Midbrain (tissue), 1 donor: ENCODE measurements at places on chromosomes 11 and 22.

- DNase-seq, result no peak
These were observed 2.6 kb downstream of the TMPRSS4 start for GRCh38 chr11:118079491-118079890.

- DNase-seq, result no peak
These were observed 295.2 kb downstream of the GUCY1A2 start for GRCh38 chr11:106723071-106723470.

DNA sequence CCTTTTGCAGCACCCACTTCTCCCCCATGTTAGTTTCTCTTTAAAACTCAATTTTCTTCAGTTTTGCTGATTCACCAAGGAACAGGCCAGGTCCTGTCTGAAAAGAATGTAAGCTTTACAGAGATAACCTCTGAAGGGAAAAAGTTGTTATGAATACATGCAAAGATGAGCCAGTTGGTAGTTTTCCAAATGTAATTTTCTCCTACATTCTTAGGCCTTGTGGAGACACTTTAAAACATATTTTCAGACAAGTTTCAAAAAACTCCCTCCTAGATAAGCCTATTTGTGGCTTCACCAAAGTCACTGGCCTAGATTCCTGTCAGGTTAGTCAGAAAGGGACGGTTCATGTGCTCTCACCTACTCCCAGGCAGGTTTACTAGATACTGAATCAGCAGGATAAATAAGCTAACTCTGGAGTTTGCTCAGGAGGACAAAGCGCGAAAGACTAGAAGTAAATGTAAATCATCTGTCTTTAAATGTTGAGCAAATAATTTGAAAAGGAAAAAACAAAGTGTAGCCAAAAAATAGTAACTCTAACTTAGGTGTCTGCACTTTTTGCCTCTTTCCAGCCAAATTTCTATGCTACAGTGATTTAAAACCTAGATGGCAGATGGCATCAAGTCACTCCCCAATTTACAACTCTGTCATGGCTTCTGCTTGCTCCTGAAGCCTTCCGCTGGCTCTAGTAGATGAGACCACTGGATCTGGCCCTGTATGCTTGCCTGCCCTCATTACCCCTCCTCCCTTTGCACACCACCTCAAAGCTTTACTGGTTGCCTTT lies 4.9 kb upstream of the ATP6V1E1 start:
- DNase-seq, result no peak

DNA sequence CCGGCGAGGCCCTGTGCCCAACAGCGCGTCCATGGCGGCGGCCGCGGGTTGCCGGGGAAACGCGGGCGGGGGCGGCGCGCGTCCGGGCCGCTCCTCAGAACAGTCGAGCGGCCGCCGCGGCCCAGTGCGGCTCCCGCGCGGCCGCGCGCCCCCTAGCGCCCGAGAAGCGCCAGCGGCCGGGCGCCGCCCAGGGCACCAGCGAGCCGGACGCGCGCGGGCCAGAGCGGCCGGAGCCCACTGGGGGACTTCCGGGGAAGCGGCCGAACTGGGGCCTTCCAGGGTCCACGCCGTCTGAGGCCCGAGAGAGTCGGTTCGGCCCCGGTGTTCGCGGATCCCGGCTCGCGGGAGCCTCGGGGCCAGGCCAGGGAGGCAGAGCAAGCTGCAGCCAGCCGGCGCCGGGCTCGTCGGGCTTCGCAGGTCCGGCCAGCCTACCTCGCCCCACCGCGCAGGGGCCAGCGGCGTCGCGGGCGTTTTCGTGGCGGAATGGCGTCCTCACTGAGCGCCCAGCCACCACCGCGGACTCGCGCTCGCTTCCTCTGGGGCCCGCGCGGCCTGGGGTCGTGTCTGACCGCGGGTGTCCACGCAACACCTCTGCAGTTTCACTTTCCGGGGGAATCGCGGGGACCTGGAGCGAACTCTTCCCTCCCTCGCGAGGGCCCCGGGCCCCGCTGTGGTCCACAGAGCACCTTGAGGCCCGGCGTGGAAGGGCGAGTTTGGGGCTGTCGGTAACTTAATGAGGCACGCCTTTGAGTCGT lies at the start of gene DENND6B:
Gene DENND6B (minus strand): TSS at position 57 of the 755 bp plus-strand sequence. CDS start 24 bp downstream, at position 33.
- peak; percentile 89 for DNase-seq

- DNase-seq, result peak; percentile 12
These were observed 6.4 kb upstream of the EHF start for GRCh38 chr11:34614344-34615104.

GRCh38 chr11:95132956-95133355 lies 43.3 kb downstream of the ENDOD1 start:
- DNase-seq, result no peak

DNA sequence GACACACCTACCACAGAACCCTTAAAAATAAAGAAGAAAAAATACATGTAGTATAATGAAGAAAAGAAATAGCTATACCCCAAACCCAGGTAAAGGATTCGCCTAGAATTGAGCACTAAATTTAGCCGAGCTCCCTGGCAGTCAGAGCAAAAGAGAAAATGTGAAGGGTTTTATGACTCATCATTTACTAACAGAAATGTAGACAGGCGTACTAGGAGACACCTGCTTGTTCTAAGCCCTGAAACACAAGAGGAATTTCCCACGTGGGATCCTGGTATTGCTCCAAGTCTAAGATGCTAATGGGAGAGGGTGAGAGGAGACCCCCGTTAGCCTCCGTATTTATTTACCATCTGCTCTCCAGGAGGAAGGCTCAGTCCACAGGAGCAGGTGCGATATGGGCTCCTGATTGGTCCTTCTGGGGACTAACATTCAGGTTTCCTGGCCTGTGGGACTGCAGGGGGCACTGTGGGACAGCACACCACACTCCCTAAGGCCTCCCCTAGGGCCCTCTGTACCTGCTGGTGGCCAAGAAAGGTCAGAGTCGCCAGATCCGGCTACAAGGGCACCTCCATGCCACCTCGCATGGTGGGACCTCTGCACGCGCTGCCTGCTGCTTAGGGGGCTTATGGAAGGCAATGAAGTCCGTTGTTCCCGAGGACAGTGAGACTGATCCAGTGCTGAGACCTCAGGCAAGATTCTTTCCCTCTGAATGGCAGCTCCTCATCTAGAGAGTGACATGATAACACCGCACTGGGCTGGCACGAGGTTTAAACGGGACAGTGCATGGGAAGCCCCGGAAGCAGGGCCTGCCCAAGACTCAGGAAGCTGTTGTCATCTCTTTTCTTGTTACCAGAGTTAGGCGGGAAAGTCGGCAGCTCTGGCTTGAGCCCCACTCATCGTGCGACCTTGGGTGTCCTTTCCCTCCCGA lies 25.8 kb downstream of the KCNC1 start:
- no peak for DNase-seq

GRCh38 chr11:46554213-46555147 lies 39.3 kb downstream of the AMBRA1 start:
- DNase-seq, result no peak
